T-cell (primary cell): ENCODE measurements at places on chromosomes 2 and 18.

- H3K4me3 ChIP-seq: no peak overlapping the region
- H3K4me1 ChIP-seq: peaks cover 3% of the 10 kb centered on the region
- no peak overlapping the region for H3K27ac ChIP-seq
Observed at GRCh38 chr2:239146011-239146641, 254.7 kb downstream of the HDAC4 start.

DNA sequence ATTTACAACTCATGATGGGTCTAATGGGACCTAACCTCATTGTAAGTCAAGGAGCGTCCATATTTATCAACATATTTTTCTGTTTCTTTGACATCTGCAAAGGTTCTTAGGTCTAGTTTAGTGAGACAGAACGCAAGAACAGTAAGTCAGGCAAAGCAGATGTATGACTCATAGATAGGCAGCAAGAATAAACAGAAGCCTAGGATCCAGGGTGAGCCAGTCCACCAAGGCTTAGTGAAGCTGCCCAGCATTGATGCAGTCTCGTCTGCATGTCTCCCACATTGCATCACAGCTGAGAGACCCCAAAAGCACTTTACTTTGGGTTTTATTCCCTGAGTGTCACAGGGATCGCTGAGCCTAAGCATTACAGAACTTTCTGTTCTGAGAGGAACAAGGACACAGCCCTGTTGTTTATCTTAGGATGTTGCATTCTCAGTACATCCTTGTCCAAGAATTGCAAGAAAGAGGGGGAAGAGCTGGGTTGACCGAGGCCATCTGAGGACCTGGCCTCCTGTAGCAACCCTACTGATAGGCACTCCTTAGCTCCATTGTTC is 29.6 kb upstream of the TMEM177 start:
- H3K4me1 ChIP-seq: no peaks in the 10 kb centered on the region
- H3K4me3 ChIP-seq: no peak overlapping the region
- DNase-seq: no peak
- H3K27me3 ChIP-seq: peaks cover 7% of the 10 kb centered on the region
- no peak overlapping the region for H3K27ac ChIP-seq
- no peaks in the 10 kb centered on the region for H3K36me3 ChIP-seq

- no peaks in the 10 kb centered on the region for H3K27me3 ChIP-seq
- DNase-seq: no peak
- H3K4me1 ChIP-seq: no peaks in the 10 kb centered on the region
- H3K27ac ChIP-seq: no peak overlapping the region
- no peak overlapping the region for H3K4me3 ChIP-seq
Observed at GRCh38 chr2:204187229-204188083, 250.9 kb downstream of the ICOS start.

DNA sequence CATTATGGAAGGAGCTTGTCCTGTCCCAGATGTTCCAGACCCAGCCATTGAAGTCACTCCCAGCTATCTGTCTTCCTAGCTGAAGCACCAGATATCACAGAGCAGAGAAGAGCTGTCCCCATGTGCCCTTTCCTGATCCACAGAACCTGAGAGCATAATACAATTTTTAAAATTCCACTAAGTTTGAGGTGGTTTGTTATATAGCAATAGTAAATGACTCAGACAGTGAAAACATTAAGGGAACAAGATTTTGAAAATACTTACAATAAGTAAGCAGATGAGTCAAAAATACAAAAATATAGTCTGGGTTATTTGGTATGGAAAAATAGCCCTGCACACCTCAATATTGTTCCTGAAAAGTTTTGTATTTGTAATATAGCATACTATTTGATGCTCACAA is 85.8 kb upstream of the GLS start:
- H3K27ac ChIP-seq: no peak overlapping the region
- no peaks in the 10 kb centered on the region for H3K4me1 ChIP-seq
- DNase-seq: no peak
- H3K4me3 ChIP-seq: no peak overlapping the region
- no peaks in the 10 kb centered on the region for H3K27me3 ChIP-seq

- H3K27ac ChIP-seq: no peak overlapping the region
- DNase-seq: no peak
- no peaks in the 10 kb centered on the region for H3K36me3 ChIP-seq
- peaks cover 13% of the 10 kb centered on the region for H3K4me1 ChIP-seq
- H3K27me3 ChIP-seq: no peaks in the 10 kb centered on the region
Observed at GRCh38 chr2:88698498-88699233, 7.2 kb downstream of the RPIA start.

- H3K27ac ChIP-seq: no peak within 1 kb of the TSS
- DNase-seq: no peak
- H3K4me1 ChIP-seq: peaks cover under 1% of the 10 kb centered on the region
- no peak within 1 kb of the TSS for H3K4me3 ChIP-seq
- H3K36me3 ChIP-seq: no peaks in the 10 kb centered on the region
- peaks cover 35% of the 10 kb centered on the region for H3K27me3 ChIP-seq
Observed at GRCh38 chr2:237566401-237567235, at the start of gene PRLH. Gene PRLH, plus strand, starts transcription at chr2:237566574. Its CDS starts 0 bp downstream, at chr2:237566574.

GRCh38 chr18:28071199-28071598 is 105.7 kb downstream of the CDH2 start:
- H3K4me3 ChIP-seq: no peak overlapping the region
- no peak for DNase-seq
- no peaks in the 10 kb centered on the region for H3K27me3 ChIP-seq
- H3K27ac ChIP-seq: no peak overlapping the region
- H3K4me1 ChIP-seq: no peaks in the 10 kb centered on the region
- H3K36me3 ChIP-seq: no peaks in the 10 kb centered on the region
